Anterior cingulate cortex (tissue), 58 donors: ENCODE measurements at places on chromosomes 7 and 10.

DNA sequence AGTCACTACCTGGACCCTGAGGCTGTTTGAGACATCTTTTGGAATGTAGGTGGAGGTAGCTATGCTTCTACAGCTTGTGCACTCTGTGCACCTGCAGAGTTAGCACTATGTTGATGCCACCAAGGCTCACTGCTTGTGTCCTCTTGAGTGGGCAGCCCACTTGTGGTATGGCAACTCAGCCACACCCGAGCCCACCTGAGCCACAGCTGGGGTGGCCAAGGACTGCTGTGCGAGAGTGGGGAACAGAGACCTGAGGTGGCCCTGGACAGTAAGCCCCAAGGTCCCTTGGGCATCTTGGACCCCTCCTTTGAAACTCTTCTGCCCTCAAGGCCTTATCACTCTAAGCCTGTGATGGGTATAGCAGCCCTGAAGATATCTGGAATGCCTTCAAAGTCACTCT is 25.7 kb downstream of the MYO1G start:
- DNase-seq, result no peak

GRCh38 chr7:126776498-126776897 is 476.2 kb downstream of the GRM8 start:
- no peak for DNase-seq

DNA sequence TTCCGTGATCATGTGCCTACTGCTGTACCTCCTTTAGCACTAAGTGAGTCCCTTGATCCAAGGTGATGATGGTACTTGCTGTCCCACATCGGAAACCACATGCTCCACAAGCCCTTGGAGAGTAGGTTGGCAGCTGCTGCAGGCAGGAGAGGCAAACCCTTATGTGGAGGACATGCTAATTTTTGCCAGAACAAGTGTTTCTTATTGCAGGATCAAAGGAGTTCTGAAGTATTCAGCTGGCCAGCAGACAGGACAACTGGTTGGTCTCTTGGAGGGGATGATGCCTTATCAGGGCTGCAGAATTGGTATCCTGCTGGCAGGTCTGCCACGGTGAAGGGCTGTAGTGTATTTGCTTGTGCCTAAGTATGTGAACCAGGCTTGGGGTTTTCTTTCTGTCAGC is 36.8 kb downstream of the NACAD start:
- no peak for DNase-seq

DNA sequence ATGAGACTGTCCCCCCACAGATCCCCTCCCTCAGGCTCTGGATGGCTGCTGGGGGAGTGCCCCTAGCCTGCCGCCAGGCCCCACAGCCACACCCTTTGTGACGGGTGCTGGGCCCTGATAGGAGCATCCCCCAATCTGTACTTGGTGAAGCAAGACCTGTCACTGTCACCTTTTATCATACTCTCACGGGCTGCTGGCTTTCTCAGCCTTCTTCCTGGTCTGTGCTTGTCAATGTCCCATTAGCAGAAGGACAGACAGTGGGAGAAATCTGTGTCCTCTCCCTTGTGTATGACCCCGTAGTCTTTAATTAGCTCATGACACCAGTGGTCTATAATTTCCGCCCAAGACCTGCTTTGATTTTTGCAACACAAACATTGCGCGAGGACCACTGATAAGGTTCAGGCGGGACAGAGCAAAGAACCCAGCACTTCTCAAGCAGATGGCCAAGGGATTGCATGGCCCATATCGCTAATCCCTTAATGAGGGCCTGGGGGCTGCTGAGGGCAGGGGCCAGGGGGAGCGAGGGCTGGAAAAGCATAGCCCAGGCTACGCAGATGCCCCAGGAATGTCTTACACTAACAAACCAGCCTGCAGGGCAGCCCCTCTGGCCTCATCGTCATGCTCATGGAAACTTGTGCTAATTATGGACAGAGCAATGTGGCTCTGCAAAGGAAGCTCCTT is 127.8 kb downstream of the PTPN20 start:
- no peak for DNase-seq

- DNase-seq, result no peak
Measured at GRCh38 chr10:110737886-110738634, 93.9 kb downstream of the RBM20 start.

DNA sequence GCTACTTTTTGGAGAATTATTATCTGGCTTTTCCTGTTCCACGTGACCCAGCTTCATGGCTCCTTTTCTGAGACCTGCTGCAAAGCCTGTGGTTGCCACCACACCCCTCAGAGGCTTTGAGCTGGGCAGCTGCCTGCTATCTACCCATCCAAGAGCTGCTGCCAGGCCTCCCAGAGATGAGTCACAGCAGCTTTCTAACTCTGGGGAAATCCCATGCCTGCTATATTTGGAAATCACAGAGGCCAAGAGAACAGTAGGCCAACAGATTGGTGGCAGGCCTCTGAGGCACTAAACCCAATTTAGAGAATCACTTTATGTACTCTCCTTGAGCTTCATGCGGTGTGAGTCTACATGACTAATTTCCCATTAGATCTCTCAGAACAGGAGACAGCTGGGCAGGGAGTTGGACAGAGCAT is 35.2 kb downstream of the SGCE start:
- peak; percentile 31 for DNase-seq

DNA sequence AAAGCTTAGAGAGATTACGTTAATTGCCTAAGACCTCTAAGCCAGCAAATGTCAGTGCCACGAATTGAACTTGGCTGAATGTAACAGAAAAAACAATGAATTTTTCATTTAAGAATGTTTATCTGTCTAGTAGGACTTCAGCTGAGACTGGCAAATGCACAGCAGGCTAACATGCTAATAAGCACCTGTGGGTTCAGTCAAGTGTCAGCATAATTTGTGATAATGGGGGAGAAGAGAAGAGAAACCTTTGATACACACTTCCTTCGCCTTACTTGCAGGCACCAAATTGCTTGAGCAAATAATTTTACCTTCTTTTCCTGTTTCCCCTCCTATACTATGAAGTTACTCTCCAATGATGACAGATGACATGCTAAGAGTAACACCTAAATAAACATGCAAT is 1136.5 kb upstream of the SORCS1 start:
- DNase-seq, result no peak

GRCh38 chr7:100585511-100586265 is at the start of gene LRCH4:
Gene LRCH4 (minus strand): TSS chr7:100586129. CDS start chr7:100586100, 29 bp downstream.
- peak; percentile 76 for DNase-seq

GRCh38 chr10:102691285-102692066 is 22.7 kb downstream of the ARL3 start:
- no peak for DNase-seq
